ENCODE measurements at places on chromosomes 3 and 15. TPM values are rescaled to one million over a fixed set of nuclear protein-coding genes. Genes with fewer than 3 reads are reported as not detected.

CGNL1 gene
- 8.3 TPM for polyA plus RNA-seq

DNA sequence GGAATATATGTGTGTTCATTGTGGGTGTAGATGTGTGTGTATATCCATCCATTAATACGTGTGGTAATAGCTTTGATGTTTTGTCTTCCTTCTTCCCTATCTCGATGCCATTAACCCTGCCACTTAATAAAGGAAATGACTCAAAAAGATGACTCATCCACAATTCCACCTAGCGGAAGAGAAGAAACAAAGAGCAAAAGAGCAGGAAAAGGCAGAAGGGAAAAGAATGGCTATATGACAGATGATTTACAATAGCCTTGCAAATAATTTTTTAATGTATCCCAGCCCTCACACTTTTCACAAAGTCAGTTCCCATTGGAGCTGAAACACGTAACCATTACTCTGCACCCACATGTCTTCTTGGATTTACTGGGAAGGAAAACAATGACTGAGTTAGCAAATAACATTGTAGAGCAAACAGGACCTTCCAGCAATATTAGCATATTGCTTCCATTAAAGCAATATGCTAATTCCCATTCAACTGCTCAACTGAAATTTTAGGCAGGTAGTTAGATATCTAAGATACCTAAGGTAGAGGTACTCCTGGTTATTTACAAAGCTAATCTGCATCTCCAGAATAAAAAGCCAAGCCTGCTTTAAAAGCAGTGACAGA is 197.2 kb downstream of the KCNAB1 start:
- DNase-seq: no peak

DNA sequence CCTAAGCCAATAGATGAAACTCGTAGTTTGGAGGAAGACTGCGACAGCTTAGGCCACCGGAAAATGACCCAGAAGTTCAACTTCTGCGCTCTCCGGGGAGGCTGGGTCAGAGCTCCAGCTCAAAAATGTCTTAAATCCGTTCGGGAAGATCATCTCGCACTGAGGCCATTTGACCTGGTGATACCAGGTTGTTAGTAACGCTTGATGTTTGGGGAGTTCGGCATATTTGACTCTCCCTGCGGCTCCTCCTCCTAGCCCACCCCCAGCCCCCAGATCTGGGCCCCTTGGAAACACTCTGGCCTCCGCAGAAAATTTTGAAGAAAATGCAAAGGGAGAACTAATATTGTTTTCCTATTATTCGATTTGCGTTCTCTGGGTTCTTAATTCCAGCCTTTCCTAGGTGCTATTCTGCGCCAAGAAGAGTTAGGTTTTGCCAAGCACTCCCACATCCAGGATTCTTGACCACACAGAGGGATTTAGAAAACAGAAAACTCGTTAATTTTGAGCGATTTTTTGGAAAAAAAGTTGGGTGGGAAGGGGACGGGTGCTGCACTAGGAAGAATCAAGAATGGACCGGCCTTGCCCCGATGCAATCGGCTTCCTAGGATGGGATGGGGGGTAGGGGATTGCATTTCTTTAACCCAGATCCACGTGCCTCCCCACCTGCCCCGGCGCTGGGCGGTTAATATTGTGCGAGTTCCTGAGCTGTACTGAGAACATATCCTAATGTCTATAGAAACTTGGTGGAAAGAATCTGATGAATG is 50.0 kb downstream of the ZIC4 start:
- no peak for DNase-seq

- DNase-seq: peak; percentile 62
Observed at GRCh38 chr15:24772686-24773373, 97.3 kb downstream of the NPAP1 start.

DNA sequence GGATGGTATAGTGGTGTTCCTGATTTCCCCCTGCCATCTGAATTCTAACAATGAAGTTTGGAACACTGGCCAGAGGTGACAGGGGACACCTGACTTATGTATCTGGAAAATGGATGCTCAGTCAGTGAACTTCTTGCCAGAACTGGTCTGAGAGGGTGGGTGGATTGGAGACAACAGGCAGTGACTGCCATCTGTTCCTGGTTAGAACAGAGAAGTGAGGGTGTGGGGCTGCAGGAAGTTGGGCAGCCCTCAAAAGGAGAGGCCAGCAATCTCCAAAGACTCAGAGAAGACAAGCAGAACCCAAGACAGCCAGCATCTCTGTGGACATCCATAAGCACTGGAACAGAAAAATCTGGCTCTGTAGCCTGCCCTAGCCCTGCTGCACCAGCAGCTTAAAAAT is 50.5 kb downstream of the ANP32A start:
- no peak for DNase-seq

GRCh38 chr15:26087881-26088280 is 224.8 kb upstream of the ATP10A start:
- DNase-seq: no peak

GRCh38 chr3:177126015-177126773 is 71.1 kb downstream of the TBL1XR1 start:
- DNase-seq: no peak

All from forelimb muscle (tissue), 1 donor.